ENCODE measurements at places on chromosomes 12 and 14. TPM values are rescaled to one million over a fixed set of nuclear protein-coding genes. Genes with fewer than 3 reads are reported as not detected.

GRCh38 chr12:55063291-55063690 lies 43.5 kb downstream of the NEUROD4 start:
- DNase-seq: no peak

DNA sequence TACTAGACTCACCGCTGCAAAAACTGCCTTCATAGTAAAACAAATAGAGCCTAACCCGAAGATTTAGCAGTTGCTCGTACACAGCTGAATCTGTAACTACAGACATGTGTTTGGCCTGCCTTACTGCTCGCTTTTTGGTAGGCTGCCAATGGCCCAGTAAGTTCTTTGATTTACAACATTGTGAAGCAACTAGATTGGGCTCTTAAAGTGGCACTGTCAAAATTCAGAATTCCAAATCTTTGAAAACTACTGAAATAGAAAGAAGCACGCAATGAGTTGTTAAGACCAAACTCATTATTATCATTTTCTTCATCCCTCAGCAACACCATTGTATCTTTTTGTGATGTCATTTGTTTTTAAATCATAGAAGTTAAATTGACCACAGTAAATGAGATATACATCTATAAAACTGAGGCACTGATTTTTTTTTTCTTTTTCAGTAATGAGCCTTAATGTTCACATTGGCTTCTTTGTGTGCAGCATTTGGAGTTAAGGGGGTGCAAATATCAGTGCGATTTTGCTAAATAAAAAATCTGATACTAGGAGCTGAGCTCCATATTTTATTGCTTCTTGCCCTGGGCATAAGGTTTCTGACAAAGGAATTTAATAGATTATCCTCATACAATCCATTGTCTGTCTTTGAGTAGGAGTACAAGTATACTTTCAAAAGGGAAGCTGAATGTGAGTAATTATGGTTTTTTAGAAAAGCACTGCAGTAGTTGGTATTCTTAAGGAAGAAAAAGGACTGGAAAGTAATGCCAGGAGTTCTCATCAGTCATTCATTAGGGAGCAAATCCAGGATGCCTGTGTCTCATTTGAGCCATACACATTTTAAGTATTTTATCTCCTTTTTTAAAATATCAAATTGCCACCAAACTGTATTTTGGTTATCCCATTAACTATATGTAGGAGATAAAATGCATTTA lies 138.5 kb downstream of the KICS2 start:
- no peak for DNase-seq

- DNase-seq: no peak
These were observed 11.1 kb downstream of the ARF3 start for GRCh38 chr12:48946205-48946604.

- no peak for DNase-seq
These were observed 56.5 kb upstream of the HIF1A start for GRCh38 chr14:61638595-61639387.

- DNase-seq: no peak
These were observed 431.7 kb downstream of the NPAS3 start for GRCh38 chr14:33370426-33370825.

Gene RDH16
- 0.98 TPM for total RNA-seq

Gene LRIG3
- total RNA-seq: 75.3 TPM

Gene LRP1-AS
- not detected for total RNA-seq

- no peak for DNase-seq
These were observed 202.8 kb upstream of the DIO3 start for GRCh38 chr14:101358320-101359125.

GRCh38 chr14:105185001-105185400 lies 3.9 kb upstream of the NUDT14 start:
- DNase-seq: no peak

Gene EGLN3
- 9.5 TPM for total RNA-seq

DNA sequence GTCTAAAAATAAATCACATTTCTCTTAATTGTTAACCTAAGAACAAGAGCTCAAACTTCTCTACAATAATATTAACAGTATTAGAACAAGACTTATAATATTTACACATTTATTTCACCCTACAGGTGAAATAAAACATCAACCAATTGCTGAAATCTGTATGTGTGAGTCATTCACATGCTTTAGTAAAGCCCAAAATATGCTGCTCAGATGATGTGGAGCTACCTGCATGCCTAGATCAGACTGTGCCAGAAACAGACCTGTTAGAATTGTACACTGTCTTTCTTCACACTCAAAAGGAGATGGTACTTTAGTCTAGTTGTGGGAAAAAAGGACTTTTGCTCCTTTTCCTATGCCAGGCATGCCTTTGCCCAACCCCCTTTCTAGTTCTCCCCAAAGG lies 54.7 kb downstream of the RPS6KA5 start:
- no peak for DNase-seq

GRCh38 chr14:59831121-59831730 lies 39.4 kb downstream of the RTN1 start:
- no peak for DNase-seq

DNA sequence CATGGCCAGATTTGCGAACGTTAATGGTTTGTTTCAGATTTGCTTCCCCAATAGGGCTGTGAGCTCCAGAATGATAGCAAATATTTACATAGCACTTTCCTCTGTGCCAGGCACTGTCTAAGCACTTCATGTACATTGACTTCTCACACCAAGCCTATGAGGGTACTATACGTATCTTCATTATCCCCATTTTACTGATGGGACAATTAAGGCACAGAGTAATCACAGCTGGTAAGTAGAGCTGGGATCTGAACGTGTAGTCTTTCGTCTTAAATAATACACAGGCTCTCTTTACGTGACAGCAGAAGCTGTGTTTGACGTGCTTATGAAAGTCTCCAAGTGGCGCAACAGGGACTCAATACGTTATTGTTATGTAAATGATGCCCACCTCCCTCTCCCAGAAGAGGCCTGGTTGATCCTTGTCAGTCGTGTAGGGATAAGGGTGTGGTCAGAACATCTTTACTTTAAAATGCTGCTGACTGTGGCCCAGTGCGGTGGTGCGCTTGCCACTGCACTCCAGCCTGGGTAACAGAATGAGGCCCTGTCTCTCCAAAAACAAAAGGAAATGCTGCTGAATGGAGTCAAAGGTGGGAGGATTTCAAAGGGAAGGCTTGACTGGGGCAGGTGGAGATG lies 66.3 kb upstream of the TCL1B start:
- DNase-seq: no peak

GRCh38 chr12:89352492-89353187 lies at the start of gene DUSP6:
DUSP6 (minus strand) TSS chr12:89352501; CDS start chr12:89352039, 462 bp downstream.
- peak; percentile 86 for DNase-seq

GRCh38 chr12:83110424-83110823 lies 423.7 kb downstream of the TMTC2 start:
- DNase-seq: no peak

DNA sequence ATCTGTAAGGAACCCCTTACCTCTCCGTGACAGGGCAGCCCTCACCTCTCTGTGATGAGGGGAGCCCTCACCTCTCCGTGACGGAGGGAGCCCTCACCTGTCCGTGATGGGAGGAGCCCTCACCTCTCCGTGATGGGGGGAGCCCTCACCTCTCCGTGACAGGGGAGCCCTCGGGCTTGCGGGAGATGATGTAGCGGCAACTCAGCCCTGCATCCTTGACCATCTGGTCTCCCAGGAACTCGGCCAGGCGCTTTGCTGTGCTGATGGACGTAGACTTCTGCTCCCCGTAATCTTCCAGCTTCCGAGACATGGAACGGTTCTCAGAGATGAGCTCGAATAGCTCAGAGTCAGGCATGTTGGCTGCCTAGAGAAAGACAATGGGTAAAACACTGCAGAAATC lies 28.0 kb downstream of the POLE start:
- no peak for DNase-seq

DNA sequence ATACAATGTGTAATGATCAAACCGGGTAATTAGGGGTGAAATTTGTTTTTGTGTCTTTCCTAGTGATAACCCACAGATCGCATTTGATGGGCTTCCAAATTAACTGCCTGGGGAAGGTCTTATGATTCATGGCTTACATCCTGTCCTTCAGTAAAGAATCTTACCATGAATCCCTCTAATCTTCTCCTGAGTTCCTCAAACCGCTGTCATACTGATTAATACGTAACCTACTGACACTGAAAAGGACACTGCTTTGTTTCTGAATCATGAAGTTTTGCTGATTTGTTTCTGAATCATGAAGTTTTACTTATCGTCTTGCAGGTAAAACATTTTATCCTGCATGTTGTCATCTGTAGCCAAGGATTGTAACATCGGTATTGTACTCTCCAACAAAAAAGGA lies 52.0 kb upstream of the CRY1 start:
- DNase-seq: no peak

GRCh38 chr14:79443602-79444001 lies 767.7 kb downstream of the DIO2 start:
- no peak for DNase-seq

All from progenitor cell of endocrine pancreas (in vitro differentiated cells).